ENCODE measurements at places on chromosomes 11 and 22. TPM values are rescaled to one million over a fixed set of nuclear protein-coding genes. Genes with fewer than 3 reads are reported as not detected.

Gene PDHX
- total RNA-seq: 189 TPM

Gene OR52I1
- not detected for total RNA-seq

Gene SCGB1A1
- total RNA-seq: not detected

Gene EHF
- 0.10 TPM for total RNA-seq

Gene DCUN1D5
- total RNA-seq: 27.0 TPM
